ENCODE measurements at places on chromosomes 3 and 15.

- DNase-seq, result no peak
Measured at GRCh38 chr15:68574629-68575028, 4.2 kb upstream of the CORO2B start.

- no peak for DNase-seq
Measured at GRCh38 chr3:27607370-27607769, 114.8 kb downstream of the EOMES start.

- DNase-seq, result no peak
Measured at GRCh38 chr15:28112962-28113361, 13.8 kb upstream of the OCA2 start.

DNA sequence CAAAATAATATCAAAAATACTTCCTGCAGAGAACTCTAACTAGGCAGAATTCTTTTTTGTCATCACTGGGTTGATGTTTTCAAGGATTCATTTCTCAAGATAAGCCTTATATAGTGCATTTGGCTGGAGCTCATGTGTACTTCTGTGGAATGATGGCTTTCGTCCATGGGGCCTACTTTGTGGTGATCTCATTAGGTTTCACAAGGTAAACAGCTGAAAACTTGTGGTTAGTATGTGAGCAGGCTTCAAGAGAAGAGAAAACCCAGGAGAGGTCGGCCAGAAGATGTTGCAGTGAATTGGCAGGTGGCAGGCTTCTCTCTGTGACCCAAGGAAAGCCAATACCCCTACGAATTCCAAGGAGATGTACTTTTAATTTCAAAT, 121.4 kb upstream of the PHLDB2 start:
- no peak for DNase-seq

DNA sequence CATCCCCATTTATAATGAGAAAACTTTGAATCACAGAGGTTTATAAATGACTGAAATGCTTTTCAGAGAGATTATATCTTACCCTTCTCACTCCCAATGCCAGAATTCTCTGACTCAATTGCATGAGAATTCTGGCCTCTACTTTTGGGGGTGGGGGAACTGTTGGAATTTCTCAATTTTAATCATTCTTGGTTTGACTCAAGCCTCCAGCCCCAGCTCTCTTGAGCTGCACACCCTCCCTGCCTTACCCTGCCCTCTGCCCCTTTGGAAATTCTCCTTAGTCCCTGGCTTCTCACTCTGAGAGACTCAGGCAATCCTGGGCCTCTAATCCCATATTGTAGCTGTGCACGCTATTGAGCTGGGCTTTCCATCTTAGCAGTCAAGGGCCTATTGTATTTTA, 44.2 kb downstream of the ZNF589 start:
- DNase-seq, result no peak

DNA sequence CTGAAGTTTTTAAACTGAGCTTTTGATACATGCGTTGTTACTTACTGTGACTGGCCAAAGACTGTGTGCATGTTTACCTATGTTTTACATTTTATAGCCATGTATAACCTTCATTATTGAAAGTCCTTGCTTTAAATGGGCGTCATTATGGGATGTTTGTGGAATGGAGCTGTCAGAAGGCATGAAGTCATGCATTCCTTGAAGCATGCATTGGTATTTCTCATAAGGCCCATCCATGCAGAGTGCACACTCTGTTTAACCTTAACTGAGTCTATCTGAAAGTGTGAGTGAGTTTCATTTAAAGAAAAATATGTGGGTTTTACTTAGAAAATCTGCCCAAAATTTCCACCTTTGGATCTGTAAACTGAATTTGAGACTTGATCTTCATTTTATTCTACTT, 51.1 kb downstream of the PSMD6 start:
- DNase-seq, result no peak

DNA sequence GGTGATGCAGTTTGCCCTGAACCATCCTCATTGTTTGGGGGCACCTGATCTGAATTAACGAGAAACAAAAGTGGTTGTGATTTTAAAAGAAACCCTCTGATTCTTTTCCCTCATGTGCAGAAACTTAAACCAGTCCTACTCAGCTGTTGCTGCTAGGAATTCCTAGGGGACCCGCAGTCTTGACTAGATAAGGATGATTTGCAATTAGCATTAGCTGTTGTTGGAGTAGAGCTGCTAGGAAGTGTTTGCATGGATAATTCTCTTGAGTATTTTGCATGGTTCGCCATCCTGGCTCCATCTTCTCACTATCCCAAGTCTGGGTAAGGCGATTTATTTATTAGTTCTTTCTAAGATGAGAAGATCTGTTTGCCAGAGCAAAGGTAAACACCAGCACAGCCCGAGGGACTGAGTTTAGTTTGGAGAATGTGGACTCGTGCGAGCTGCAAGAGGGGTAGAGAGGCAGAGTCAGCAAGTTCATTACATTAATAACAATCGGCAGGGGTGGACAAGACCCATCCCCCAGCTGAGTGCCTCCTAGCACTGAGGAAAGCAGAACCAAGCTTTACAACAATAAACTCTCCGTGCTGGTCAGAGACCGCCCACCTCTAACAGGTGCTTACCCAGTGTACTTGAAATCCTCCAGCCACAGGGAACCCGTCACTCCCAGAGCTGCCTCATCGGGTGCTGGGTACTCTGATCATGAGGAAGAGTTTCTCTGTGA, 4.1 kb downstream of the FGD5 start:
- no peak for DNase-seq

GRCh38 chr3:125186800-125187598, 25.5 kb downstream of the SLC12A8 start:
- DNase-seq, result no peak

DNA sequence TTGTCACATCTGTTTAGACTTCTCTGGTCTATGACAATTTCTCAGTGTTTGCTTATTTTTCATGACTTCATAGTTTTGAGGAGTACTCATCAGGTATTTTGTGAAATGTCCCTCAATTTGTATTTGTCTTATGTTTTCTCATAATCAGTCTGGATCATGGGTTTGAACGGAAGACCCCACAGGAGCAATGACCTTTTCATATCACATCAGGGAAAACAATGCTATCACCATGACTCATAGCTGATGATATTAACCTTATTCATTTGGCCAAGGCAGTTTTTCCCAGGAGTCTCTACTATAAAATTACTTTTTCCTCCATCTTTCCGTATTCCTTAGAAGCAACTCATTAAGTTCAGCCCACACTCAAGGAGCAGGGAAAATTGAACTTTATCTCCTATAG, 32.7 kb downstream of the AADACL2 start:
- no peak for DNase-seq

DNA sequence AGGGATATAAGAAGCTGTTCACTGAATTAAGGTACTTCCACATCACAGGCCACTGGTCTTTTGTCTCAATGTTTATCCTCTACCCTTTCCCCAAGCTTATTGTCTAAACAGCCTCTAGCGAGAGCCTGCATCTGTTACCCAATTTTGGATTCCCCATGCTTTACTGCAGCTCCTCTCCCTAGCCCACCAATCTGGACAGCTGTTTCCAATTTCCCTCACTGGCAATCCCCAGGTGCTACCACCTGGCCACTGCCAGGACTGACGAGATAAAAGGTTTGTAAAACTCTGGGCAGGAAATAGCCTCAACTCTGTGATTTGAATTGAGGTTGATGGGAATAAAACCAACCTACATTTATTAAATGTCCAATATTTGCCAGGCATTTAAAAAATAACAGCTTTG, 58.0 kb upstream of the TEX9 start:
- DNase-seq, result no peak

- DNase-seq, result no peak
Measured at GRCh38 chr3:3665546-3665945, 133.7 kb upstream of the LRRN1 start.

DNA sequence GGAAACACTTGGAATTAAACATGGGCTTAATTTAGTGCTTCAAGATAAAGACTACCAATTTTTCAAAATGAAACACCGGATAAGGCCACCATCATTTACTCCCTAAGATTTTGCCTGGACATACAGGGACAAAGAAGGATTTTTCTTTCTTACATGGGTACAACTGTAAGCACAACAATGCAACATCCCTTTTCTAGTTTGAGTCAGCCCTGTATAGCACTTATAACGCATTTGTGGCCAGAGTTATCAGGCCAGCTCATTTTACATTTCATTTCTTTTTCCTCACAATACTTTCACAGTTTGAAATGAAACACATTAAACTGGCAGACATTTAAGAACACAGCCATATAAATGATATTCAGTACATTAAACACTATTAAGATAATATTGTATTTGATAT, 9.8 kb upstream of the SUCNR1 start:
- no peak for DNase-seq

Data from heart right ventricle (tissue), 16 donors.